ENCODE measurements at places on chromosomes 7 and 10.

DNA sequence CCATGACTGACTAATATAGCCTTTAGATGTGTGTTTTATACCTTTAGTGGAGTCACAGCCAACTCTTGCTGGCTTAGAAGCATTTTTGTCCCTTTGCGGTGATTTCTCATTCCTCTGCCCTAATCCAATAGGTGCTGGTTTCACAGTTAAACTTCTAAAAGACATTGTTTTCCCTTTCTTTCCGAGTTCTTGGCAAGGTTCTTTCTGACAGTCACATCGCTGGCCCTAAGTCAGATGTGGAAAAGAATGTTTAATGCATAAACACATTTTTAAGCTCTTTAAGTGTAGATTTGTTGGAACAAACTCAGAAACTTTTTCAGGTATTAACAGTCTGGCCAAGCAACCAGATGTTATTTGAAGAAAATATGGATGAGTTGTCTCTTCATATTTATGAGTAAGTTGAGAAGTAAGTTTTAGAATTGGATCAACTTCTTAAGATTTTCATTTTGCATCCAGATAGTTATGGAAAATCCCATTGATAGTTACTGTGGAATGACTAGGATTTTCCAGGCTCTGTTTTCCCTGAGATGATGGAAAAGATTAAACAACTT is 4.1 kb downstream of the EPDR1 start:
- DNase-seq, result no peak

- no peak for DNase-seq
Observed at GRCh38 chr7:53768186-53768585, 732.8 kb downstream of the POM121L12 start.

- DNase-seq, result no peak
Observed at GRCh38 chr10:51052163-51052562, 22.1 kb upstream of the PRKG1 start.

GRCh38 chr7:135512135-135512887 is 2.4 kb upstream of the CNOT4 start:
- DNase-seq, result no peak

DNA sequence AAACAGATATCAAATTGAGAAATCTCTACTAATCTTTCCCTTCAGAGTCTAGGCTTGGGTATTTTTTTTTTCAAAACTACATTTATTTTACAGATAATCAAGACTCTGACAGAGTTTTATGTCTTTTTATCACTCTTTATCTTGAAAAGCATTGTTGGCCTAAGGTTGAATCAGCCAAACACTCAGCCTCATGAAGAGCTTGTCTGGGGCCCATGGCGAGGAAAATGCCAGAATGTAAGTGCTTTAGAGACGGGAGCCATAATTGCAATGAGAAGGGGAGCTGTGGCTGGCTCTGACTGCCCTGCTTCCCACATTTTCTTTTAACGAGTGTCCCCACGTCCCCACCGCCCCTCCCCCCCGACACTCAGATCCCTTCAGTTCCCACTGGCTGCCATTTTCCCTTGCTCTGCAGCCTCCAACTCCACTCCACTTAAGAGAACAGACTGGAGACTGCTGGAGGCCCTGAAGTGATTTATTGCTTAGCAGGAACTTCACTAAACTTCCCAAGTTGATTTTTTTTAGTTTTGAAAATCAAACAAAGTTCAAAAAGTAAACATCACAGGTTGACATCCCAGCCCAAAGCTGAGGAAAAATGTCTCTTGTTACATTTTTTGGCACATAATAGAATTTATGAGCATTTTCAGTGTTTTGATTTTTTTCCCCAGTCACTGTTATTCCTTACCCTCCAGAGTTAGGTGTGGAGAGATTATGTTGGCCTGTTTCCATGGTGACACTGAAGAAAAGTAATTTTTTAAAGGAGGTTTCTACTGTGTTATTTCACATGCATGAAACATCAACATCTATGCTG is 637.5 kb upstream of the GALNT17 start:
- DNase-seq, result no peak

DNA sequence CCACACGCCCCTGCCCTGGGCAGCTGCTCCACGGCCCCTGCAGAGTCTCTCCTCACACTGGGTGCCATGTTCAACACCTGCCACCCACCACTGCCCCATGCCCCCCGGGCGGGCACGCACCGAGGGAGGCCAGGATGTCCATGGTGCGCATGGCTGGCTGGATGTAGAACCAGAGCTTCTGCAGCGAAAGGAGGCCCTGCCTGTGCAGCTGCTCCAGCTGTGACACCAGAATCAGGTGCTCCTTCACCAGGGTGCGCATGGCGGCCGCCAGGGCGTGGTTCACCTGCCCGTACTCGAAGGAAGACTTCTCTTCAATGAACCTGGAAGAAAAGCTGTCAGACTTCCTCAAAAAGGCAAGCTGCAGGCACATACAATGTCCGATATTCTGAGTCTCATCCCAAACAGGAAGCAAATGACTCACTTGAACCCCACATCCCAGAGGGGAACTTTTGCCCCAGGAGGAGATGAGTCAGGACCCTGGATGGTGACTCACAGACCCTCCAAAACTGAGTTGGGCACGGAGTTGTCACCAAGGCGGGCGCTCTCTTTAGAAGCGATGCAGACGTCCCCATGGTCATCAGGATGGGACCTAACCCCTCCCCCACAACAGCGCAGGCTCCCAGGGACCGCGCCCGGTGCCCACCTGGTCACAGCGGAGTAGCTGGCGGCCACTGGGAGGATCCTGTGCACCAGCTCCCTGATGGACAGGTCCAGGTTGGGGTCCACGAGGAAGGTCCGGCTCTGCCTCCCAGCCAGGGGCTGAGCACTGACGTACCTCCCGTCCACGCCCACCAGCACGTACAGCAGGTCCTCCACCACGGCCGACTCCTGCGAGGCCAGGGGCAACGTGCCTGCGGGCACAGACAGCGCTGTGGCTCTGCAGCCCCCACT is 15.5 kb downstream of the TUBGCP2 start:
- no peak for DNase-seq

GRCh38 chr7:49102411-49102810 is 178.1 kb downstream of the CDC14C start:
- no peak for DNase-seq

DNA sequence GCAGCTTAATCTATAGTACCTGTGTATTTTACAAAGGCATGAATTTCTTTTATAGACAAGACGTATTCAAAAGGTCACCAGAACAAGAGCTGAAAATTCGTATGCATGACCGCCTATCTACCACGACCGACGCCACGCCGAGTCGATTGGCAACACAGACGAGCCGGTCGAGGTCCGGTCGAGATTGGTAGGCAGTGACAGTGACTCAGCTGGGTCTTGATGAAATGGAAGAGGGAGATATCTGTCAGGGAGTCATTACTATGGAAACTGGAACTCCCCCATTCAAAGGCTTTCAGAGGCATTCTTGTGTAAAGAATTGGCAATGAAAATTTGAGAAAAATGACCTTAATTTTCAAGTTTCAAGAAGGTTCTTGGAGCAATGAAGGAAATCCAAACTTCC is 2.1 kb downstream of the ATP5MK start:
- DNase-seq, result no peak

GRCh38 chr10:123573236-123574108 is 92.7 kb upstream of the GPR26 start:
- DNase-seq, result no peak

GRCh38 chr10:92690211-92690914 is 608 bp downstream of the HHEX start:
- no peak for DNase-seq

- DNase-seq, result no peak
Observed at GRCh38 chr10:18059826-18060559, 80.2 kb upstream of the CACNB2 start.

- DNase-seq, result no peak
Observed at GRCh38 chr7:77893813-77894212, 95.2 kb downstream of the PHTF2 start.

GRCh38 chr7:144747936-144748335 is 87.9 kb downstream of the TPK1 start:
- DNase-seq, result no peak
